ENCODE measurements at places on chromosomes 7 and 10. TPM values are rescaled to one million over a fixed set of nuclear protein-coding genes. Genes with fewer than 3 reads are reported as not detected.

Gene ORAI2
- 37.6 TPM for total RNA-seq

Gene NUTM2E
- total RNA-seq, result not detected

Gene PRSS37
- total RNA-seq, result not detected

Gene SPDYE2
- total RNA-seq, result not detected

Gene ZNF722
- not detected for total RNA-seq

Gene ST8SIA6
- total RNA-seq, result 8.9 TPM

Gene TAS2R40
- not detected for total RNA-seq

Gene A1CF
- total RNA-seq, result not detected

Gene CLIP2
- total RNA-seq, result 52.9 TPM

Gene SYT15
- 2.6 TPM for total RNA-seq

Gene HTR5A
- total RNA-seq, result not detected

- DNase-seq, result no peak
Measured at GRCh38 chr7:70334871-70335270, 736.6 kb downstream of the AUTS2 start.

DNA sequence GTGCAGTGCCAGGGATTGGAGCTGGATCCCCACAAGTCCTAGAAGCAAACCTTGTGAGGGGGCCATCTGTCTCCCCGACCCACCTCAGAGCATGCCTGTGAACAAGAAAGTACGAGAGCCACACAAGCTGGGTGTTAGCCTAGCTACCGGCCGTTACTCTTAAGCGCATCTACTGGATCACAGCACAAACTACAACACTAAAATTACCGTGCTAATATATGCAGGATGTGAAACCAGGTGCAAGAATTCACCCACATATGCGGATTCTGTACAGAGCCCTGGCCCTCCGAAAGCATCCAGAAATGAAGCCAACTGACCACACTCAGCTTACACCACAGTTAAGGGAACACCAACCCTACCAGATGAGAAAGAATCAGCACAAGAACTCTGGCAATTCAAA is 16.0 kb upstream of the PRSS1 start:
- DNase-seq, result no peak

DNA sequence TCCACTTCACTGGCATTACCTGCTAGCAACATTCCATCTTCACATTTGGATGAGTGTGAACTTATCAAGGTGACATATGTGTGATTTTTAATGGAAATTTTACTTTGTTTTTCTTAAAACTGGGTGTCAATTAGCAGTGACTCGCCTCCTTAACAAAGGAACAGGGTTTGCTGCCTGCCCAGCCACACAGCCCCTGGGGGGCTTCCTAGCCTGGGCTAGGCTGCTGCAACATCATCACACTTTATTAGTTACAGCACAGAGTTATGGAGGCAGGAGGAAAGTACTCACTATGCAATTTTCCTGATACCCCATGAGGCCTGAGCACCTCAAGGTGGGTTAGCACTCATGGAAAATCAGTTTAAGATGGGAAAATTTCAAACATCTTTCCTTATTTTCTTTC is 861.3 kb downstream of the NRG3 start:
- no peak for DNase-seq

GRCh38 chr10:71413581-71413980 is 16.9 kb downstream of the CDH23 start:
- no peak for DNase-seq

DNA sequence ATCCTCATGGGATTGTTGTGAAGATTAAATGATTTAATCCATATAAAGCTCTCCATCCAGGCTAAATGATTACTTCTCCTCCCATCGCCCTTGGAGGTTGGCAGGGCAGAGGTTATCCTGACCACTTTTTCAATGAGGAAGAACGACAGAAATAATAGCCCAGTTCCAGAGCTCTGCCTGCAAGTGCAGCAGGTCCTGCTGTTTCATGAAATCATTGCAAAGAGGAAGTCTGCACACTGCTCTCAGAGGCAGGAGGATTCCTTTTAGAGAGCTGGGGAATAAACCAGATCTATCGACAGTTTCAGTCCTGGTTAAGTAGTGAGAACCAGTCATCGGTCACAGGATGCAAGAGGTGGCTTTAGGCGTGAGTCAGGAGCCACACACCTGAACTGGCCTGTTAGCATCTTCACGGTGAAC is 25.0 kb upstream of the CDH23 start:
- DNase-seq, result no peak

- DNase-seq, result no peak
Measured at GRCh38 chr7:46080595-46081159, 159.6 kb upstream of the IGFBP3 start.

GRCh38 chr7:149853157-149853556 is 15.0 kb downstream of the ZNF862 start:
- DNase-seq, result no peak

GRCh38 chr7:18498341-18498740 is 2.8 kb downstream of the HDAC9 start:
- no peak for DNase-seq

GRCh38 chr10:91046869-91047268 is 126.0 kb upstream of the ANKRD1 start:
- DNase-seq, result no peak

- DNase-seq, result no peak
Measured at GRCh38 chr10:102347236-102347828, 48.2 kb upstream of the NFKB2 start.

- no peak for DNase-seq
Measured at GRCh38 chr7:98230746-98231471, 19.7 kb downstream of the BHLHA15 start.

DNA sequence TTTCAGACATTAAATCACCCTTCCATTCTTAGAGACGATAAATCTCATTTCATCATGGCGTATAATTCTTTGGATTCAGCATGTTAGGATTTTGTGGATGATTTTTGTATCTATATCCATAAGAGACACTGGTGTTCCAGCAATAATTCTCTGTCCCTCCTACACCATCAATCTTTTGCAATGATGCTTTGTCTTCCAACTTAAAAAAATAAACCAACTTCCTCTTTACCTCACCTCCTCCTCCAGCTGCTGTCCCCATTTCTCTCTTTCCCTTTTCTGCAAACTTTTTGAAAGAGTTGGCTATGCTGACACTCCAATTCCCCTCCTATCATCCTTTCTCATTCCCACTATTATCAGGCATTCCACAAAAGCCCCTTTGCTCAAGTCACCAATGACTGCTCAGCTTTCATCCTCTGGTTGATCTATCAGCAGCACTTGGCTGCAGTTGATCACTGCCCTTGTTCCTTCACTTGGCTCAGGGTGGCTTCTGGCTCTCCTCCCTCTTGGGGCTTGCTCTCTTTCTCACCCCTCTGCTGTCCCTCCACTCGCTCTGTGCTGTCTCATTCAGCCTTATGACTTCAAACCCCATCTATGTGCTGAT is 130.0 kb downstream of the ARHGAP22 start:
- DNase-seq, result no peak

- no peak for DNase-seq
Measured at GRCh38 chr10:650441-650851, 39.0 kb downstream of the DIP2C start.

DNA sequence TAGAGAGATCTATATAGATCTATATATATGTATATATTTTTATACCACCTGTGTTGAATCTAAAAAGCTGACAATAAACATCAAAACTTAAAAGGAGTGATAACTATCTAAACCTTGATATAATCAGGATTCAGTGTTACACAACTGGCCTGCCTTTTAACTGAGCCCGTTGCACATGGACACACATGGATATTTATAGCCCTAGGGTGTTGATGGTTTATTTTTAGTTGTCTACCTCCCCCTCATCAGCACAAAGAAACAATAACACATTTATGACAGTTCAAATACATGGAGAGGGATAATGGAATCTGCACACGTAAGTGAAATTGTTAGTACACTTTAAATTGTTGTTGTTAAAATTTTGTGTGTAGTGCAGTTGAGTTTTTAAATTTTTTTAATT is 336.9 kb downstream of the ZNF248 start:
- DNase-seq, result no peak

DNA sequence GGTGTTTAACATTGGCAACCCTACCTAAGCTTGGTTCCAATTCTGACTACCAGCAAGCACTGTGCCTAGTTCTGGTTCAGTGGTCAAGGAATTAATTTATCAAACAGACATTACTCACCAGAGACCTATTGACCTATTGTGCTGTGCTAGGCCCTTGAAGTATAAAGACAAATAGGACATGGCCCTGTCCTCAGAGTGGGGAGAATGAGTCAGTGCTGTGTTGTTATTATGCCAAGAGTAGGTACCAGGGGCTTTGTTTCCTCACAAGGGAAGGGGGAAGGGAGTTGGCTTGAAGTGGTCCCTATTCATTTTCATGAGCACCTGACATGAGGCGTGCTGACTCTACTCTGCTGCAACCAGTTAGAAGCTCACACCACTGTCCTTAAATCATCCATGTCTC is 62.6 kb upstream of the PLPP4 start:
- DNase-seq, result no peak

- DNase-seq, result no peak
Measured at GRCh38 chr7:67019562-67020390, 23.1 kb downstream of the TYW1 start.

- DNase-seq, result no peak
Measured at GRCh38 chr7:101602484-101603241, 26.4 kb downstream of the MYL10 start.

Data from thoracic aorta (tissue), 2 donors.